HT-29 (cell line): ENCODE measurements at places on chromosomes 16 and 17. TPM values are rescaled to one million over a fixed set of nuclear protein-coding genes. Genes with fewer than 3 reads are reported as not detected.

DNA sequence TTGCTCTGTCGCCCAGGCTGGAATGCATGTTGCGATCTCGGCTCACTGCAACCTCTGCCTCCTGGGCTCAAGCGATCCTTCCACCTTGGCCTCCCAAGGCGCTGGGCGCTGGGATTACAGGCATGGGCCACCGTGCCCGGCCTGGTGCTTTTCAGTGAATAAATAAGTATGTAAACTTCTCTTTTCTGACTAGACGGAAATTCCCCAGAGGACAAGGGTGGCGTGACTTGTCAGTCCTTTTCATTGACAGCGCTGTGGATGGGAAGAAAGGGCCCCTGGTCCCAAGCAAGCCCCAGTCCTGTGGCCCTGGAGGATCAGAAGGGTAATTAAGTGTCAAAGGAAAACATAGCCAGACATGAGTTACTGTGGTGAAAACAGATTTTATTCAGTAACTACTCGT, 9.6 kb upstream of the SPN start:
- no peak for DNase-seq

DNA sequence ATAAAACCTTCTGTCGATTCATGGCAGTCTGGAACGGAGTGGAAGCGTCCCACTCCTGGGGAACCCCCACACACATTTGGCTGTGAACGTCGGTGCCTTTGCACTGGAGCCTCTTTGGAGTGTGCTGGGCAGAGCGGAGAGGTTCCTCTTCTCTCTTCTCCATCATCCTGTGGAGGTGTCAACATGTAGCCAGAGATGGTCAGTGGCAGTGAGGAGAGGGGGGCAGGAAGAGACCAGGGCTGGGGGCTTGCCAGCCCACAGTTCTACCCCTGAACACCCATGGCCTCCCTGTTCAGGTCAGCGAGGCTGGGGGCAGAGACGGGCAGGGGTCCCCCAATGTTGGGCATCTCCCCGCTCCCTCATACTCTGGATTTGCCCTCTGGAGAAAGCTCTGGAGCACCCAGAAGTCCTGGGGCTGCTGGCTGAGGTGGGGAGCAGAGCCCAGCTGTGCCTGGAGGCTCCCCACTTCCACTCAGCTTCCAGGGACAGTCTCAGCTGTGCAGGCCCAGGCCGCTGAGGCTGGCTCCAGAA, 223.7 kb downstream of the SEC14L1 start:
- DNase-seq: no peak

GRCh38 chr16:7177875-7178274, 154.8 kb upstream of the RBFOX1 start:
- no peak for DNase-seq

- DNase-seq: peak; percentile 99
Observed at GRCh38 chr17:81860756-81861568, 627 bp upstream of the P4HB start.

GRCh38 chr17:75809631-75810111, 25.1 kb downstream of the UNK start:
- DNase-seq: no peak

GRCh38 chr16:70156207-70156978, 17.2 kb upstream of the CLEC18C start:
- no peak for DNase-seq

GRCh38 chr17:43791589-43791988, 11.4 kb downstream of the CFAP97D1 start:
- DNase-seq: peak; percentile 64

DNA sequence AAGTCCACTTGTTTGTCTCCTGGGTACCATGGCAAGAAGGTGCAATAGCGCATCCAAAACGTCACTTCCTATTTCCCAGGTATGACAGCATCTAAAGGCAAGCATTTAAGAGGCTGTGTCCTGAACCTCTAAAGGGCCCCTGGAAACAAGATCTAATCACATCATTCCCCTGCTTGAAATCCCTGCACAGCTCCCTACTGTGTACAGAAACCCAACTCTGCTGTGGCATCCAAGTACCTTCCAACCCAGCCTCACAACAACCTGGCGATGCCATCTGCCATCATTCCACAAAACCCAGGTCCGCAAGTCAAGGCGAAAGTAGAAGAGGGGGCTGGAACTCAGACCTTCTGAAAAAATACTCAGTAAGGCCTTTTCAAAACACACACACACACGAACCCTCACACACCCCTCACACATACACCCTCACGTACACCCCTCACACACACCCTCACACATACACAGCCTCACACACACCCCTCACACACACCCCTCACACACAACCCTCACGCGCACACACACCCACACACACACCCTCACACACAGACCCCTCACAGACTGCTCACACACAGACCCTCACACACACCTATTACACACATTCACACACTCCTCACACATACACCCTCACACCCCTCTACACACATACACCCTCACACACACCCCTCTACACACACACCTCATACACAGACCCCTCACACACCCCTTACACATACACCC, 24.5 kb downstream of the C17orf67 start:
- DNase-seq: no peak

DNA sequence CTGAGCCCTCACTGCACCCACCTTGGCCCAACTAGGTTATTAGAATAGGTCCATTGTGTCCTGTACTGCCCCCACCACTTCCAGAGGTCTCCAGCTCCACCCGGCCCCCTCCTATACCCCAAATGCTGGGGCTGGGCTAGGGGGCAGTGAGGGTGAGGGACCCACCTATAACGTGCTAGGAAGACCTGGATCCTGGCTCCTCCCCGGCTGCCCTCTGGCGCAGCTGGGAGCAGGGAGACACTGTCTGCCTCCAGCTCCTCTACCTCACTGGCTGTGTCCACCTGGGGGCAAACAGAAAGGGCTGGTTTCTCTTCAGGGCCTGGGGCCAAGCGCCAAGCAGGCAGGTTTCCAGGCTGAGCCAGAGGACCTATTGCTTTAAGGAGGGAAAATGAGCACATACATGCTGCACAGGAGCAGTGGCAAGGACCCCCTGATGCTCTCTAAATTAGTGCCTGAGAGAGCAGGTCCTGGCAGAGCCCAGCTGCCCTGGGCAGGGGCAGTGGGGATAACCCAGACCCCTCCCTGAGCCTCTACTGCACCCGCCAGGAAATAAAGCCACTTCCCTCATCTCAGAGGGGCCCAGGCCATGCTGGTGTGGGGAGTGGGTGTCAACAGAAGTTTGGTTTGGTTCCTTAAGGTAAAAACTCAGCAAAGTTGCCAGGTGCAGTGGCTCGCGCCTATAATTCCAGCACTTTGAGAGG, 12.2 kb downstream of the TSPOAP1 start:
- DNase-seq: no peak

- DNase-seq: peak; percentile 27
Observed at GRCh38 chr17:52170963-52171572, 12.6 kb upstream of the CA10 start.

DNA sequence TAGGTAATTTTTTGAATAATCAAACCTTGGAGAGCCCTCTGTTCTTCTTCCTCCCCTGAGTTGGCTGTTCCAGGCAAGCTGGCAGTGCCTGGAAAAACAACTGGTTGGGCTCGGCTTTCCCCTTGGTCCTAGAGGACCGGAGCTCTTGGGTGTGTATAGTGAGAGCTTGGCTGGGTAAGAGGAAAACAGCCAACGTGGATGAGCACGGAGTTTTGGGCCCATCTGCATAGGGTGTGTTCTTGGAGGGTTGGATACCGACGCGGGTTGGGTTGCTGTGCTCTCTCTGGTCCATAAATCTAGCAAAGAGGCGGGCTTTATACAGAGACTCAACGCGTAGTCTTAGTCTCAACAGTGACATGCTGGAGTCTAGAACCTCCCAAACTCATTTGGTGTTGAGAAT, 23.2 kb downstream of the ITGB3 start:
- DNase-seq: peak; percentile 4

DNA sequence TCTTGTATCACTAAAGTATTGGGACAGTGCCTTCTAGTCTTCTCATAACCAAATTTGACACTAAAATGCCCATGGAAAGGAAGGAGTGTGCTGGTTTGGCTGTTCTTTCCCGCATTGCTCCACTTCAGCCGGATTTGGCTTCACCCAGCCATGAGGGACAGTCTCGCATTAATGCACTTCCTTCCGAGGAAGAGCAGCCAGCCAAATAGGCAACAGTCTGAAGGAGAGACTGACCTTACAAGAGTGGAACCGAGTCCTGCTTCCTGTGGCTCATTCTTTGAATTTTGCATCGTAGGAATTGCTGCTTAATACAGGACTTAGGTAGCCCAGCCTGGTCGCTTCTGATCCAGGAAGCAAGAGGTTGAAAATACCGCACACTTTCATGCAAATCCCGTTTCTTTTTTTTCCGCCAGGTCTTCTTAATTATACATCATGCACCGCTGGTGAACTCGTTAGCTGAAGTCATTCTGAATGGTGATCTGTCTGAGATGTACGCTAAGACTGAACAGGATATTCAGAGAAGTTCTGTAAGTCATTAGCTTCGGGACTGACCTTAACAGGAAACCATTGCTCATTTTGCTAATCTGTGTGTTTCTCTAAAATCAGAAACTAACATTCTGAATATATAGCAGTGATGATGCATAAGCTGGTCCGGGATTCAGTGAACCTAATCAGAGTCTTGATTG, 38.2 kb downstream of the CLEC16A start:
- DNase-seq: no peak

DNA sequence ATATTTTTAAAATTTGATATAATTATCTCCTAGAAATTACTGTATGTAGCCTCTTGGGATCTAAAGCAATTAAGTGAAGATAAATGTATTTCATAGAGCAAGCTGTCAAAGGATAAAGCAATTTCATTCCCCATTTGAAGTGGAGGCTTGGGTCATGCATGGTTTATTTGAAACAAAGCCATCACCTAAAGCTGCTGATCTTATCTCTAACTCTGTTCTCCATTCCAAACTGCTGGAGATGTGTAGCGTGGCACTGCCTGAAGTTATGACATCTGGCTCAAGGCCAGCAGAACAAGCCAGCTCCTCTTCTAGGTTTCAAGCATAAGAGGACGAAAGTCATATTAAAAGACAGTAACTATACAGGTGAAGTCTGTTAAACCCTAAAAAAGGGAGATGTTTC, 83.9 kb downstream of the HIC1 start:
- DNase-seq: peak; percentile 54

DNA sequence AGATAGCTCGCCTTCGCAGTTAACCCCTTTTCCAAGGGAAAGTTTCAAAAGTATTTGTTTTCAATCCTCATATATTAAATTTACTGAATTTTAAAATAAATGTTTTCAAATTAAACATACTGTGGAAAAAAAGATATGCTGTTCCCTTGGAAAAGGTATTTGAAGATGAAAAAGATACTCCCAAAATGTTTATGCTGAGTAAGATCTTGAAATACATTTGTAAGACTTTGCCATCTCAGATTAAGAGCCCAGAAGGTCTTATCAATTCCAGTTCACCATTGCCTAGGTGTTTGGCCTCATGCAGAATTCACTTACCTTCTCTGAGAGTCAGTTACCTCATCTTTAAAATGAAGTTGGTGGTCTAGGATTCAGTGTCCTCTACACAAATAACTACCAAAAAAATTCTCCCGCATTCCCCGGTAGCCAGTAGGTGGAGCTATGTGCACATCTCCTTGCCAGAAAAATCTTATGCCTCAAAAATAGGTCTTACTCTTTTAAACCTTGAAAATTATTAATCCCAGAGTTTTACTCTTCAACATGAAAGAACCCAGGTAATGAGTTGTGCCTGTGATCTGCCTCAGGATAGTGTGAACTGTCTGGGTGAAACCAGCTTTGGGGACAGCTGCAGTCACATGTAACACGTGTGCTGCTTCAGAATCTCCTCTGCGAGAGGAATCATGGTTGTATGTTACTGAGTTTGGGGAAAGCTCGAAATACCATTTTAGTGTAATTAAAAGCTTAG, 178.3 kb downstream of the MRTFB start:
- DNase-seq: peak; percentile 63

- DNase-seq: no peak
Observed at GRCh38 chr17:41638941-41639340, 14.6 kb upstream of the KRT17 start.

- DNase-seq: peak; percentile 15
Observed at GRCh38 chr17:64622931-64623654, 39.0 kb downstream of the SMURF2 start.

DNA sequence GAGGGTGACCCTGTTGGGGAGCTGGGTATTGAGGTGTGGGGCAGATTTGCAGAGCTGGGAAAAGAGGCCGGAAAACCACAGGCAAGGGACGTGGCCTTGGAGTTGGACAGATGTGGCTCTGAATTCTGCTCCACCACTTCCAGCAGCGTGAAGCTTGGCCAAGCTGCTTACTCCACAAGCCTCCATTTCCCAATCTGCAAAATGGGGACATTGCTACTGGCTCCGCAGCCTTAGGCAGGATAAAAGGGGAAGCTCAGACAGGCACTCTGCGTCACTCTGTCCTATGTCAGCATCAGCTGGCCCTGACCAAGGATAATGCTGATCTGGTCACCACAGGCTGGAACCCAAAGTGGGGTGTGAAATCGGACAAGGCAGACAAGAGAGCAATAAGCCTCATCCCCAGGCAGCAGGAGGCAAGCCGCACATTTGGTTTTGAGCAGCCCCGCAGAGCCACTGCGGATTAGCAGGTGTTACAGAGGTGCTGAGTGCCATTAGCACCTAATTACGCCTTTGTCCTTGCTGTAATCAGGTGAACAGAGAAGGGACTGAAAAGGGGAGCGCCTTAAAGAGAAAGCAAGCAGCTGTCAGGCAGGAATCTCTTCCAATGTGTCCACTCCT, 54.8 kb downstream of the SDK2 start:
- DNase-seq: no peak

- no peak for DNase-seq
Observed at GRCh38 chr17:72863526-72864211, 228.8 kb downstream of the SLC39A11 start.

- no peak for DNase-seq
Observed at GRCh38 chr16:87851141-87851587, 18.1 kb downstream of the SLC7A5 start.

Gene ACAP1
- total RNA-seq: 0.08 TPM in 1 of 2 replicates, not detected in the other

Gene FAM20A
- not detected in 2 replicates for total RNA-seq

Gene RND2
- 0.13 TPM in 1 of 2 replicates, not detected in the other for total RNA-seq

Gene FXR2
- 23.8 and 30.3 TPM in 2 replicates for total RNA-seq

Gene PIK3R6
- not detected in 2 replicates for total RNA-seq

Gene NUBP2
- 215 and 217 TPM in 2 replicates for total RNA-seq

Gene MYCBPAP
- not detected in 2 replicates for total RNA-seq

Gene ZP2
- total RNA-seq: not detected in 2 replicates

Gene ITGB4
- total RNA-seq: 224 and 281 TPM in 2 replicates

Gene MYO15B
- 29.0 and 36.8 TPM in 2 replicates for total RNA-seq

Gene SOCS1
- 1.2 and 1.3 TPM in 2 replicates for total RNA-seq

Gene ADAM11
- 0.05 and 0.20 TPM in 2 replicates for total RNA-seq

Gene PRR11
- 9.7 and 10.0 TPM in 2 replicates for total RNA-seq
